ENCODE measurements at places on chromosomes 1 and 21.

- DNase-seq: no peak
Observed at GRCh38 chr21:35107520-35107919, 58.4 kb upstream of the RUNX1 start.

DNA sequence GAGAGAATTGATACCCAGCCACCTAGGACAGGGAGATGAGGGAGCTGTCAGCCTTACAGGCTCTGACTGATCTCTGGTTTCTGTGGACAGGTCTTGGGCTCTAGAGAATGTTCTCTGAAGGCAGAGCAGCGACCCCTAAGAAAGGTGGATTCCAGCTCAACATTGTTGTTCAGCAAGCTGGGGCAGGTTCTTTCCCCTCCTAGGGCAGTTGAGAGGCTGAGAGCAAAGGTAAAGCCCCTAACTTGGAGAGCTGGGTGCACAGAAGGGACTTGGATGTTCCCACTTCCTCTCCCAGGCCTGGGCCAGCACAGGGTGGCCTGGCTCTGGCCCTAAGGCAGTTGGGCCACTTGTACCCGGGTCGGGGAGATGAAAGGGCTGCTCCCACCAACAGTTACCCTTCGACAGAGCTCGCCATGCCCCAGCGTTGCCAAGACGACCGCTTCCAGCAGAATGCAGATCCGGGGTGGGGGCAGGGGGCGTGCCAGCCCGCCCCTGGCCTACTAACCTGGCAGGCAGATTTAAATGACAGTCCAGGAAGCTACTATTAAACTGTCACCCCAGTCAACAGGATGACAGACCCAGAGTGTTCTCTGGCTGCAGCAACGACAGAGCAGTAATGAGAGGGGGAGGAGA lies 31.6 kb downstream of the LRP8 start:
- DNase-seq: no peak

GRCh38 chr1:55654171-55654570 lies 439.0 kb upstream of the USP24 start:
- DNase-seq: no peak

DNA sequence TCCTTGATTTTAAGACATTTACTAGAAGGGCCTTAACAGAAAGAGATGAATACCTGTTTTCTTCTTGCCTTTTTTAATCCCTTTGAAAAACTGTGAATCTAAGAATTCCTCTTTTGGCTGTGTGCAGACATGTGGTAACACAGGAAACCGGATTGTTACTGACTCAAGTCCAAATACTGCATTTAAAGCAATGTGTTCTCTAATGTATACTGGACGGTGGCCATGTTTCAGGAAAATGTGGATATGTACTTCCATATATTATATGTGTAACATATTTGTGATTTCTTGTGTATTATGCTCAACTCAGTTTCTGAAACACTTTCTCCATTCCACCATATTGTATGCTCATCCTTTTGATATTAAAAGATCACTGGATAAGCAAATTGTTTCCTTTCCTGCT lies 185.1 kb downstream of the LRRC7 start:
- DNase-seq: no peak

- DNase-seq: peak; percentile 34
Observed at GRCh38 chr1:8016210-8016894, 9.8 kb downstream of the ERRFI1 start.

GRCh38 chr21:41316200-41317062 lies at the start of gene FAM3B:
TSS of gene FAM3B (plus strand) at chr21:41316801. CDS start at chr21:41316880, 79 bp downstream.
- no peak for DNase-seq

DNA sequence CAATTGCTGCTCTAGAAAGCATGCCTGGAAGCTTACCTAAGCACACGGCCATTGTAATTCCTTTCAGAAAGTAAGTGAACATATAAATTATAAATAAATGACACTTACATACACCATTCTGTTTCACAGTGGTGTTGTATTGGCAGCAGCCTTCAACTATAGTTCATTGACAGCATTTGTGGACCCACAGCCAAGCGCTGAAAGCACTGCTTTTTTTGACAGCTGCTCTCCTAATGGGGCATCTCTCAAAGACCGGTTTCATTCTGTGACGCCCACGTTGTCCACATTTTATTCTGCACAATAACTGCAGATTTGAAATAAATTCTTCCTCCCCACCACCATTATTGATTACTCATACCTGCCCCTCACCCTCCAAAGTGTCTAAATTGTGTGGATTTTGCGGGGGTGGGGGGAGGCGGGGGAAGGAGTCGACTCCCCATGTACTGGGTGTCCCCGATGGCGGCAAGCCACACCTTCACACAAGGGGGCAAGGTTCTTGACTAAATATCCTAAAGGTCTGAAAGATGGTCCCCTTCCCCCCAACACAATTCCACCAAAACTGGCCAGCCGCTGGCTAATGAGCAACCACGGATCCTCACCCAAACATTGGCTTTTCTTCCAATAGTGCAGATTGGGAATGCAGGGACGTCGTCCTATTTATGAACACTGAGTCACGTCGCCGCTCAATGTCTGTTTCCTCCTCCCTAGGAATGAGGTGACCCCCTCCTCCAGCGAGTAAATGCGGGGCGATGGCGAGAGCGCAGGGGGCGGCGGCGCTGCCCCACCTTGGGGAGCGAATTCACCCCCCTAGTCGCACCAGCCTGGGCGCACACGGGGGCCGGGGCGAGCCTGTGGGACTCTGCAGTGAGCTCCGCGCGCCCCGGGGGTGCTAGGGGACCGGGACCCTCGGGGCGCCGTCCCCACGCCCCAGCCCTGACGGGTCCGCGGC lies 960 bp downstream of the RCAN1 start:
- DNase-seq: no peak

- DNase-seq: no peak
Observed at GRCh38 chr1:210373628-210373877, 44.9 kb downstream of the HHAT start.

- no peak for DNase-seq
Observed at GRCh38 chr1:176752505-176752904, 289.5 kb downstream of the PAPPA2 start.

GRCh38 chr1:223811634-223812101 lies 34.1 kb downstream of the TP53BP2 start:
- DNase-seq: peak; percentile 3

DNA sequence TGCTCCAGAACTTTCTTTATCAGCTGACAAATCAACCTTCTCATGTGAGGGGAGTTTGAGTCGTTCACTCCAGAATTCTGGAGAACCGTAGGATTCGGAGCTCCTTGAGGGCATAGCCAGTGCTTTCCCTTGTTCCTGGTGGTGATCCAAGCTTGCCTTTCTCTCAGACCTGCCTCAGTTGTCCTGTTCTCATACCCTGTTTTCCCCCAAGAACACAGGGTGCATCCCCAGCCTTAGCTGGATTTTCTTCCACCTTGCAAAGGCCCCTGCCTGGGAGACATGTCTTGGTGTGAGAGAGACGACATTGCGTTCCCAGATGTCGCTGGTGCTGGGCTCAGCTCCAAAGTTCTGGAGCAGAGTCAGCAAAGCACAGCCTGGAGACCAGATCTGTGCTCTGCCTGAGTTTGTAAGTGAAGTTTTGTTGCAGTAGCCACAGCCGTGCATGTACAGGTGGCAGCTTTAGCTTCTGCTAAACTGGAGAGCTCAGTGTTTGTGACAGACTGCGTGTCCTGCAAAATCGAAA lies 40.0 kb downstream of the ABCG1 start:
- DNase-seq: no peak

- DNase-seq: no peak
Observed at GRCh38 chr1:24727501-24728216, 17.6 kb upstream of the CLIC4 start.

GRCh38 chr1:232432313-232432712 lies 197.6 kb downstream of the SIPA1L2 start:
- peak; percentile 53 for DNase-seq

GRCh38 chr1:20078171-20078651 lies 8.2 kb downstream of the PLA2G5 start:
- DNase-seq: peak; percentile 53

DNA sequence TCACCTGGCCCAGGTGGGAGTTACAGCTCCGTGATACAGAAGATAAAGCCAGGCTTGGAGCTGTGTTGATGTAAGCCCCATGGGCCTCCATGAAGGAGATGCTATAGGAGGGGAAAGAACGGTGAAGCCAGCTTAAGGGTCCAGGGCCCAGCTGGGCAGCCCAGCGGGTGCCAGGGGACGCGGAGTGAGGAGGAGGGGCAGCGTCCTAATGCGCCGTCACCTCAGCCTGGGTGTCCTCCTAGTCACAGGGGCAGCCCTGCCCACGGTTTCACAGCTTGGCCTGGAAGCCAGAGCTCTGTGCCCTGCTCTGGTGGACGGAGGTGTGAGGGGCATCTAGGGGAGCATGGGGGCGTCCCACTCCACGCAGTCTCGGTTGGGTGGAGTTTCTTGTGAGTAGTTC lies 52.7 kb upstream of the TTC34 start:
- DNase-seq: no peak

DNA sequence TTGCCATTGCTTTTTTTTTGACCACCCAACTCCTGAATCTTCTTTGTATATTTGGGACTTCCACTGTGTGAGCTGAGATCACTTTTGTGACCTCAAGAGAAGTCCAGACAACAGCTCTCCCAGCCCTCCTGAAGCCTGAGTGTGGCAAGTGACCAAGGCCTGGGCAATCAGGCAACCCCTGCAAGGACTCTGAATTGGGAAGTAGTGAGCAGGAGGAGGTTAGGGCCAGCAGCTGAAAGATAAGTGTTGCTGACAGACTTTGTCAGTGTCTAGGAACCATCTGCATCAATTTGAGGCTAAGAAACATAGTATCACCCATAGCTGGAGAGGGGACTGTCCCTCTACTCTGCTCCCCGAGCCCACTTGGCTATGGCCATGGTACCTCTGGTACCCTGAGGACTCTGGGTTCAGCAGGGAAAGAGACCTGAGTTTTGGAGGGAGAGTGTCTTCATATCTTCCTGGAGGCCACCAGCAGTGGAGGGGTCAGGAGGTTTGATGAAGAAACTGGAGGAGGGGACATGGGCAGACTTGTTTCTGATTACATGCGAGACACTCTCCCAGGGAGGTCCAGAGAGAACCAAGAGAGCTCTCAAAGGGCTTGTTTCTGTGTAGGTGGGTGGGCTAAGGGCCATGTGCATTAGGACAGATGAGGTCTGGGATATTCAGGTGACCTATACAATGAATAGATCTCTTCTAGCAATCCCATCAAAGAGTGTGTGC lies 147.0 kb upstream of the DNAH14 start:
- no peak for DNase-seq

DNA sequence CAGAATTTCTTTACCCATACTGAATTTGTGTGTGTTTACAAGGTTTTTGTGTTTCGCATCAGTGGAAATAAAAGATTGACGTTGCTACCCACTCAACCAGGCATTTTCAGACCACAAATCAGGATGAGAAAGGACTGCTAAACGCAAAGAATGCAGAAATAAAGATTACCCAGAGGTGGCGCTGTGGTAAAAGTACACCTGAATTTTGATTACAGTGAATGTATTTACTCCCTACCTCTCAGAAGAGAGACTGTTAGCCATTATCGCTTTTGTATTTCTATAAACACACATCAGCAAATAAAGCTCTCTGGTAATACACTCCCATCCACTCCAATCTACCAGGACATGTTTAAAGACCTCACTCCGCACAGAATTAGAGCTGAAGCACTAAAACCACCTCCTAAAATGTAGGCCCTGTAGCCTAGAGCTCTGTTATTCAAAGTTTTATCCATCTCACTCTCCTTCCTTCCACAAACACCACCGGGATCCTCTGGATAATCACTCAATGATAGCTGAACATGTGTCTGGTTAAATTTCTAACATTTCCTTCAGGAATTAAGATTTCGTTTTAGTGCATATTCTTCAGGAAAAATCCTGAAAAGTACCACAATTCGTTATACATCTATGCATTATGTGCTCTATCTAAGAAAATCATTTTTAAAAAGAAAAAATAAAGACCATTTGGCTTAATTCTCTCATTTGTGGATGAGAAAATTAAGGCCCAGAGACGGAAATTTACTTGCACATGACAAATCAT lies 2.5 kb upstream of the LMO4 start:
- DNase-seq: no peak

GRCh38 chr1:8174807-8175206 lies 143.1 kb upstream of the SLC45A1 start:
- no peak for DNase-seq

DNA sequence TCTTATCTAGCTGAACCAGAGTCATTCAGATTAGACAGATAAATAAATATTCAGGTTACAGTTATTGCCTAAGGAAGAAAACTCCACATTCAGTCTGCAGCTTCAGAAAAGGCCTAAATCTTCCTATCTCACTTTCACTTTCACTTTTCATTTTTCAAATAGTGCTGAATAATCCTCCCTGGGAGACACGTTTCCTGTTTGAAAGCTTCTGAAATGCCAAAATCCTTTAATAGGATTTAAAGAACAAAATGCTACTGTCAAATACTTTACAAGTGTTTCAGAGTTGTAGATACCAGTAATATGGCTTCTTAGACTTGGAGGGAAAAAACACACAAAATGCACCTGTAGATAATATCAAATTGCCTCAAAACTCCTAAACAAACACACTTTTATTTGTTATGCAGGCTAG lies 3.9 kb downstream of the PSMB2 start:
- no peak for DNase-seq

DNA sequence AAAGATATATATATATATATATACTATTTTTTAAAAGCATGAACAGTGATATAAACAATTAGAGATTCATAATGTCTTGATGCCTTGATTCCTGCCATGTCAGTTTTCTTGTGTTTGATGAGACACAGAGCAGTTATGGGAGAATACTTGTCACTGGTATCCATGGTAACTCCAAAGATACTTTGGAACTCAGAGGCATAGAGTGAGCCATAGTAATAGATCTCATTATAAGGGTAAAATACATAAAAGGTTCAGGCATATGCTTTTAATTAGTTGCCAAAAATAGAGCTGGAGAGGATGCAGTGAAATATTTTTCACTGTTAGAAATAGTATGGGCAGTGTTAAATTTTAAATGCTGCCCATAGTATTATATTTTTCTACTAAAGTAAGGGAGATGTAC lies 134.1 kb downstream of the SYT14 start:
- DNase-seq: no peak

DNA sequence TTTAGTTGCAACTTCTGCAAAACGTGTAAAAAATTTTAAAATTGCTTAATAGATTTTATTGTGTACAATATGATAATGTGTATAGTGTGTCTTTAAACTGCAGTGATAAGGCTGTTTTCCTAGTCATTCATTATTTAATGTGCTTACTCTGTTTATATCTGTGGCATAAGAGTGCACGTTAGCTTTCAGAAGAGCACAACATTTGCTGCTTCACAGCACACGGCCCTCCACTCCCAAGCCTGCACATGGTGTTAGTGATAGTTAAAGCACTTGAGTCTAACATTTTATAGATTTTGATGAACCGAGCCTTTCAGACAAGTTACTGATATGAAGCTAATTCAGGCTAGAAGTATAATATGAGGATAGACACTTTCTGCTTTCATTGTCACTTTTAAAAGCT lies 120.6 kb downstream of the ADGRL2 start:
- no peak for DNase-seq

DNA sequence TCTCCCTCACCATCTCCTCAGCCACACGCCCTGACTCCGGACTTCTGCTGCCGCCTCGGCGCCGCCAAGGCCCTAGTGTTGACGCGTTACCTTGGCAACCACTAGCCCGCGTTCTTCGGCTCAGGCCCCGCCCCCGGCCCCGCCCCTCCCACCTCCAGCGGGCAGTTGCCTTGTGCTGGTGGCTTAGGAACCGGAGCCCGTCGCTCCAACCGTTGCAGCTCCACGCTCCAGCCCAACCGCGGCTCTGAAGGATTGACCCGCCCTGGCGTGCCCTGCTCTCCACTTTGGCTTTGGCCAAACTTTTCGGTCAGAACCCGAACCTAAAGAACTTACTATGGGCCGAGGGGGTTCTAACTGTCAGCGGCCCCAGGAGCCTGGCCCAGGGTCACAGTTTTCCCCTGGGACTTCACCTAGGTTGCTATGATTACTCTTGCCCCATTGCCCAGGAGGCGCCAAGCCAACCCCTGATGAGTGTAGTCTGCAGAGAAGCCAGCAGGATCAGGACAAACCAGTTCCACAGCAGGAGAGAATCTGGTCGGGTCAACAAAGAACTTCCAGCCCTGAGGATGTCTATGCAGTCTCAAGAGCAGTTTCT lies at the start of gene CFAP45:
Gene CFAP45, minus strand, starts transcription at position 80 of the 595 bp plus-strand sequence. Its CDS starts 67 bp downstream, at position 13.
- peak; percentile 79 for DNase-seq
